Hematopoietic multipotent progenitor cell treated with erythropoietin and hydrocortisone succinate and interleukin-3 and kit ligand, for 4 days (in vitro differentiated cells): ENCODE measurements at places on chromosomes 2 and 18.

DNA sequence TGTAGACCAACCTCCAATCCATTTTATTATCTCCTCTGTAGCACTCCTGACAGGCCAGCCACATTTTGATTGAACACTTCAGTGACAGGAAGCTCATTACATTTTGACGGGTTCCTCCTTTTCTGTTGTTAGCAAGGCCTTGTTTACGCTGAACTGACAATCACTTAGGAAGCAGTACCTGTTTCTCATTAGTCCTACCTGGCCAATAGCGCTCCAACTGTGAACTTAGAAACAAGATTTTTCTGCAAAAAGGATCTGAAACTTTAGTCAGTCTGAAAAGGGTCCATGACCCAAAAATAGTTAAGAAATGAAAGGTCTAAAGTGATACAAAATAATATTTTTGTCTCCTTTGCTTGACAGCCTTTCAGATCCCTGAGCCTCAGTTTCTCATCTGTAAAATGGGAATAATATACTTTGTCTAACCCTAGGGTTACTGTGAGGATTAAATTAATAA, 119.6 kb upstream of the MSTN start:
- peak; percentile 81 for DNase-seq

GRCh38 chr2:99700482-99701398, 210.9 kb upstream of the REV1 start:
- DNase-seq = no peak

DNA sequence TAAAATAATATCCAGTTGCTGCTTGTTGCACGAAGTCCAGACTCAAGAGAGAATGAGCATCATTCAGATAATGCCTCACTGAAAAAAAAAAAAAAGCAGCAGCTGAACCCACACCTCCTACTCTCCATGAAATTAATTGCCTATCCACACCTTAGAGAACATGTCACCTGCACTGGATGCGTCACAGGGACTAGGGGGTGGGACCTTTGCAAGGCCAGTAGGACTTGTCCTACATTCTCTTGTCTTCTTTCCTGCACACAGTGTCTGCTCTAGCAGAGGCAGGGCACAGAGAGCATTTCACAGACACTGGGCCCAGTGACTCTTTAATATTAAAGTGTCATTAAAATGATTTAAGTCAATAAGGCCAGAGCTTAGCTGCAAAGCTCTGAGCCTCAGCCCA, at the start of gene ABCA12:
TSS of gene ABCA12 (minus strand) at position 148 of the 400 bp plus-strand sequence. CDS start 418 bp downstream, outside the sequence.
- DNase-seq = no peak

- DNase-seq = peak; percentile 58
Observed at GRCh38 chr2:174636987-174637386, 39.4 kb upstream of the WIPF1 start.

GRCh38 chr2:85018049-85018447, 47.1 kb downstream of the KCMF1 start:
- no peak for DNase-seq

GRCh38 chr2:196266855-196267254, 95.5 kb upstream of the STK17B start:
- DNase-seq = no peak

DNA sequence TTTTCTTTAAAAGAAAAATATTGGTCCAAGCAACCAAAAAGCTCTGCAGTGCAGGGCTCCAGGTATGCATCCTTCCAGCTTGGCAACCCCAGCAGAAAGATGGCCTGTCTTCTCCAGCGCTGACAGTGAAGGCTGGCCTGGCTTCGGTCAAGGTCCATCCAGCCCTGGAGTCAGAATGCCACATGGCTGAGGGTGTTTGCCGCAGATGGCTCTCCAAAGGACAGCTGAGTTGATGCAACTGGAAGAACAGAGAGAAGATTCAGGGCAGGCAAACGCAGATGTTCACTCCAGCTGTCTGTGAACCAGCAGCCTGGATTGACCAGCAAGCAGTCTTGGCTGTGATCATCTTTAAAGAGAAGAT, 51.4 kb downstream of the MARCO start:
- DNase-seq = no peak

DNA sequence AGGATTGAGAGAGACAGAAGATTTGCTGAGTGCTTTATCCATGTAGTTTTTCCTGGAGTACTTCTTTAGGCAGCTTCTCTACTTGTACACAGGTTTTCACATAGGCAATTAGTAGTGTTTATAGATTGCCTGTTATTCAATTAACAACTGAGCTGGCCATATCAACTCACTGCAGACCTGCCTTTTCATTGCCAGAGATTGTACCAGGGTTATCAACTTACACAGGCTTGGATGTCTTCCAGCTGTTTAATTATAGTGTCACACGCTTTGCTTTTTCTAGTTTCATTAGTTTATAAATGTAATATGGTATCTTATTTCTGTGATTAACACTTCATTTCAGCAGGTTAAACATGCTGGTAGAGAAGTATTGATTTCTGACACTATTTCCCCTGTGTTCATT, 125.9 kb downstream of the GPD2 start:
- DNase-seq = peak; percentile 85

DNA sequence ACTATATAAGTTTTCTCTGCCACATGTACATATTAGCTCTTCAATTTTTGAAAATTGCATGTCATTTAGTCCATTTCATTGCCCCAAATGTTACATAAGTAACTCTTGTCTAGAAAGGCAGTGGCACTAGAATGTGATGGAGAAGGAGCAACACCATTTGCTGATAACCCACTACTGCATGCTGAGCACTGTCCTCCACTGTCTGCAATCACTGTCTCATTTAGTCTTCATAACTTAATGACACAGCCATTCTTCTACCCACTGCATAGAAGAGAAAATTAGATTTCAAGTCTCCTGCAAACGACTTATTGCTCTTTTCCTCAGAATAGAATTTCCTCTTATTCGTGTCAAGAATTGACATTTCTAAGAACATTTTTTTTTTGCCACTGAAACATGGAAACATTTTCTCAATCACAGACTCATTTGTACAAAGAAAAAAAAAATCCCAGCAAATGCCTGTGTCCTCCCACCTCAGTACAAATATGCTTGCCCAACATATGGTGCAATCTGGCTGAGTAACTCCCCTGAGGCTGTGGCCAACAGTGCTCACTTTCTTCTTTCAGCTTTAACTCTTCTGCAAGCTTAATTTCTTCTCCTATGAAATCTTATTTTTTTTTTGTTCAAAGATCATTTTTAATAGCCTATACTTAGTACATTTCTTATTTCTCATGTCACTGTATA, 768.6 kb upstream of the HS6ST1 start:
- no peak for DNase-seq

DNA sequence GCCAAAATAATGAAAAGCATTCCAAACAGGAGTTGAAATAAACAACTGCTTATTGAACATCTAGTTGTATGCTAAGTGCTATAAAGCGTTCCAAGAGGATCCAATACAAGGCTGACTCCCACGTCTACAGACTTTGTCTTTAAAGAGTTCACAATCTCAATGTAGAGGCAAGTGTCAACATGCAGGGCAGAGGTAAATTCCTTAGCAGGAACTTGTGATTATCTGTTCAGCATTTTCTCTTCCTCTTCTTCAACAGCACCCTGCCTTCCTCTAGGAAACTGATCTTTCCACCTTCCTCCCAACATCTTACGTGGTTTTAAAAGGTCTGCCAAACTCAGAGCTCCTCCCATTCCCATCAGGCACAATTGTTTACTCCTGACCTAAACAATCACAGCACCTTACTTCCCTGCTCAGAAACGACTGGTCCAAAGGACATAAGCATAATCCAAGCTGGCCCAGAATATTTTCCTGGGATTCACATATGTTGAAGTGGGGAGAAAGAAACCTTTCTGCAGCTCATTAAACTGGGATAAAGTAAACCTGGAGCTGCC, 83.9 kb downstream of the ITSN2 start:
- DNase-seq = no peak

DNA sequence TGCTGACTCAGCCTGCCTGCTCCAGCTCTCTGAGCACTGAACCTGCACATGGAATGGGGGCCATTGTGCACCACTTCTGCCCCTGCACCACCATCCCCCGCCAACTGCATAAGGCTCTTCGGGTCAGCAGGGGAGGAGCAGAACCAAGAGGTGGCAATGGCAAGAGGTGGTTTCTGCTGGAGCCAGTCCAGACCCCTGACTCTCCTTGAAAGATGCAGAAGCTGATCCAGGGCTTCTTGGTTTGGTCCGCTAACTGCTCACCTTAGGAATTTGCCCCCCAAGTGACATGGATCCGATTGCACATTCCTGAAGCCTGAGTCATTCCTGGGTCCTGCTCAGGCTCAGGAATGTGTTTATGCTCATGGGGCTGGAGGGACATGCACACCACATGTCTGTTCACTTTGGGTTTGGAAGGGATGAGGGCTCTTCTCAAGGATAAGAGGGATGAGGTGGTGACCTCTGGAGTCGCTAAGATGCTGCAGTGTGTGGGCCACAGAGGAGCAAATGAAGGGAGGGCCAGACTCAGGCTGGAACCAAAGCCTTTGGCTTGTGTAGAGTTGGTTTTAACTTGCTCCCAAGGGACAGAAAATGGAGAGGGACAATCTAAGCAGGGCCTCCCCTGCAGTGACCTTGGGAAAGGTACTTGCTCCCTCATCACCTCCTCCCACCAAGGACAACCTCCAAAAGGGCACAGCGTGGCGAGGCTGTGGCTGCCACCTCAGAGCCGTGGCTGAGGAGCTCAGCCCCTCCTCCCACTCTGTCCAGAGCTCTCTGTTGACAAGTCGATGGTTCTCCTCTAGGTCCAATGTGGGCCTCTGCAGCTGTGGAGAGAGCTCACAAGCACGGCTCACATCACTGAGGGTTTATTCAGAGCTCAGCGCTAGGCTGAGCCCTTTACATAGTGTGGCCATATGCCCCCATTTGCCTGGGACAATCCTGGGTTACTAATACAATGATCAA, 66.2 kb downstream of the HS1BP3 start:
- DNase-seq = no peak

- DNase-seq = no peak
Observed at GRCh38 chr2:239762655-239763269, 262.4 kb downstream of the NDUFA10 start.

GRCh38 chr18:76783786-76784484, 38.4 kb upstream of the ZNF236 start:
- no peak for DNase-seq

- no peak for DNase-seq
Observed at GRCh38 chr2:8309131-8309530, 372.7 kb upstream of the ID2 start.

DNA sequence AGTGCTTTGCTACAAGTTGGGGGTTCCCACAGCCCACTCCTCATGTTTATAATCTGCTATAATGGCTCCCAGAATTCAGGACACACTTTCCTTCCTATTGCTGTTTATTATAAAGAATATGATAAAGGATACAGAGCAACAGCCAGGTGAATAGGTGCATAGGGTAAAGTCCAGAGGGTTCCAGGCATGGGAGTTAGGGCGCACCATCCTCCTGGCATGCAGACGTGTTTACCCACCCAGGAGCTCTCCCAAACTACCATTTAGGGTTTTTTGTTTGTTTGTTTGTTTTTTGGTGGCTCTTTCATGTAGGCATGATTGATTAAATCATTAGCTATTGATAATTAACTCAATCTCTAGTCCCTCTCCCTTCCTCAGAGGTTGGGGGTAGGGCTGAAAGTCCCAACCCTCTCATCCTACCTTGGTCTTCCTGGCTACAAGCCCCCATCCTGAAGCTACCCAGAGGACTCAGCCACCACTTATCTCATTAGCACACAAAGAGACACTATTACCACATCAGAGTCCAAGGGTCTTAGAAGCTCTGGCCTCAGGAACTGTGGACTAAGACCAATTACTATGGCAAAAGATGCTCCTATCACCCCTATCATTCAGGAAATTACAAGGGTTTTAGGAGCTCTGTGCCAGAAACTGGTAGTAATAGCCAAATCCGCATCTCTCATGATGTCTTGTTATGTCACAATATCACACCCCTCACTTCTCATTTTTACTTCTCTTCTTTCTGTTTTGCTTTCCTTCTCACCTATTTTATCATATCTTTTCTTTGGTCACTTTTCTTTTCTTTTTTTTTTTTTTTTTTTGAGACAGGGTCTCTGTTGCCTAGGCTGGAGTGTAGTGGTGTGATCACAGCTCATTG, 154.9 kb upstream of the TTC39C start:
- DNase-seq = no peak

DNA sequence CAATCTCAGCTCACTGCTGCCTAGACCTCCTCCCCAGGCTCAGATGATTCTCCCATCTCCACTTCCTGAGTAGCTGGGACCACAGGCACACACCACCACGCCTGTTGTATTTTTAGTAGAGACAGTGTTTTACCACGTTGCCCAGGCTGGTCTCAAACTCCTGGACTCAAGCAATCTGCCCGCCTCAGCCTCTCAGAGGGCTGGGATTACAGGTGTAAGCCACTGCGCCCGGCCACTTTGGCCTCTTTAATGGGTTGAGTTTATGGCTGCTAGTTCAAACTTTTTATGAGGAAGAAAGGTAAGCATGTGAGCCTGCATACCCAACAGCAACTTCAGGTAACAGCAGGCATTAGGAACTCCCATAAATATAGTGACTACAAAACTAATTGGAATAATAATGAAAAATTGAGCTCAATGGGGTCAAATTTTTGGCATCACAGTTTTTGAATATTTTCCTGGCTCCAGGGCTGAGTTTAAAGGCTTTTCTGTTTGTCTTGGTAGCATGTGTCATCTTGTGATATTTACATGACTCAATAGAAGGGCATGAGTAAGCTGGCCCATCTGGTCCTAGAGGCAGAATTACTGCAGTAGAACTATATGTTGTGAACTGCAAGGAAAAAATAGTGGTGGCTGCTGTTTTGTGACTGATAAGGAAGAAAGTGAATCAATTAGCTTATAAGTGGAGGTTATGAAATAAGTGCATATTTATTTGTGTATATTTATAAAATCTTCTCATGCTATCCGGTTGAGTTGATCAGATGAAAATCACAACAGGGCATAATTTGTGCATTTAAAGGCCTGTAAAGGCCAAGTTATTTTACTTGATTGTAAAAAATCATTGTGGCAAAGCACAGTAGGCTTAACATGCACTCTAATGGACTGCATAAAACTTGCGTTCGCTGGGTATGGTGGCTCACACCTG, 24.8 kb downstream of the GALM start:
- peak; percentile 82 for DNase-seq

- peak; percentile 37 for DNase-seq
Observed at GRCh38 chr18:48167897-48168253, 237.4 kb upstream of the SMAD2 start.

GRCh38 chr2:42117923-42118753, 51.0 kb upstream of the EML4 start:
- peak; percentile 47 for DNase-seq

DNA sequence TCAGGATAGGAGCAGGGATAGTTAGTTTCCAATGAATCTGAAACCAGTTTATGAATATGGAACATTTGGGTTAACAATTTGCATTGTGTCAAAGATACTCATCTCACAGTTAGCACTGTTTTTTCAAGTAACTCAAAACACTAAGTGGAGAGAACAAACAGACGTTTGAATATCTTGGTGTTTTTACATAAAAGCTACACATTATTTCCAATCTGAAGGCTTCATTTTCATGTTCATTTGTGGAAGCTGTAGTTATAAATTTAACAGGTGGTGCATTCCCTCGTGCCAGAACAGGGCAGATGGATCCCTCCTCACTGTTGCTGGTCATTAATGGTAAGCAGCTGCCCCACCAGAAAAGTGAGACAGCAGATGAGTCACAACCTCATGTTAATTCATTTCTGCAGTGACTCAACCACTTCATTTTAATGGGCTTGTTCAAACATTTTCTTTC, 286.9 kb downstream of the TMX3 start:
- DNase-seq = no peak
